Activated T-cell treated with anti-CD3 and anti-CD28 coated beads for 24 hours (primary cell): ENCODE measurements at places on chromosomes 7 and 10.

- no peak for DNase-seq
Observed at GRCh38 chr10:130660266-130660665, 524.1 kb downstream of the GLRX3 start.

DNA sequence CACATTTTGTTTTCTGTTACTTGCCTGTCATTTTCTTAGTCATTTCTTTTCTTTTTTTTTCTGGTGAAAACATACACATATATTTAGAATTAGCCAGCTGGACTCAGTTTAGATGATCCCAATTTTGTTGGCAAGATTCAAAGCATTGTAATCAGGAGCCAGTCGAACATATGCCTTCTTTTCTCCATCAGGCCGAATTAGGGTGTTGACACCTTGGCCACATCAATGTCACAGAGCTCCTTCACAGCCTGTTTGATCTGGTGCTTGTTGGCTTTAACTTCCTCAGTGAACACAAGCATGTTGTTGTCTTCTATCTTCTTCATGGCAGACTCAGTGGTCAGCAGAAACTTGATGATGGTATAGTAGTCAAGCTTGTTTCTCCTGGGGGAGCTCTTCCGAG, 32.6 kb downstream of the PHF14 start:
- DNase-seq: no peak

DNA sequence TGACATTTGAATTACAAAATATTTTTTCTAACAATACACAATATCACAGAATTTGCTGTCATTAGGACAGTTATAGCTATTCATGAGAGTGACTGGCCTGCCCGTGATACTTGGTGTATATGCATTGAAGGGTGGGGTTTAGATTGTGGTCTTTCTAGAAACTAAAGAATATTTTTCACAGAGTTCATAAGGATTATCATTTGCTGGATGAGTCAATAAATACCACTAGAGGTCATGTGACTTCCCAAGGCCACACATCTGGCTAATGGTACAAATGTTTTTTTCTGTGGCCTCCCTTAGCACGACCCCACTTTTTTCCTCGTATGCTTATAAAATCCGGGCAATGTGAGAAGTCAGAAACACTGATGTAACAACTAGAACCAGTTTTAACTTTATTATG, 5.2 kb downstream of the OPTN start:
- DNase-seq: no peak

DNA sequence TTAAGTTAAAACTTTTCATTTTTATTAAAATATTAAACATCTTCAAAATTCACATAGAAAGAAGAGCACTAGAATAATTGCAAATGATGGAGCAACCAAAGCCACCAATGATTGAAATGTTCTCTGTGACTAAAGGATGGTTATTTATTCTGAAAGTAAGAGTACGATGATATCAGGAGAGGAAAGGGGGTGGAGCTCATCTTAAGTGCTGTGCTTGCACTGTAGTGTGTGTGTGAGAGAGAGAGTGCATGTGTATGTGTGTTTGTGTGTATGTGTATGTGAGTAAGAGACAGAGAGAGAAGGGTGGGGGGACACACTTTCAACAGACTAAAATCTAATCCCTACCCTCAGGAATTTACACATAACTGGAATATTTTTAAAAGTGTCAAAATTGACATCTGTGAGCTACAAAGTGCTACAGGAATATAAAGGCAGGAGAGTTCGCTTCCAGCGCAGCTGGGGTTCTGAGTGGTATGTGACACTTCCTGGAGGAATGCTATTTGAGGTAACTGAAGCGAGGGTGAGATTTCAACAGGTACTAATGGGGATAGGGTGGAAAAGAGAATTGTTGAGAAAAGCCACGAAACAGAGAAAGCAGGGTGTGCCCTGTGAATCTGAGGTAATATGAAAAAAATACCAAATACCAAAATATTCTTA, 57.2 kb upstream of the SMNDC1 start:
- DNase-seq: no peak

DNA sequence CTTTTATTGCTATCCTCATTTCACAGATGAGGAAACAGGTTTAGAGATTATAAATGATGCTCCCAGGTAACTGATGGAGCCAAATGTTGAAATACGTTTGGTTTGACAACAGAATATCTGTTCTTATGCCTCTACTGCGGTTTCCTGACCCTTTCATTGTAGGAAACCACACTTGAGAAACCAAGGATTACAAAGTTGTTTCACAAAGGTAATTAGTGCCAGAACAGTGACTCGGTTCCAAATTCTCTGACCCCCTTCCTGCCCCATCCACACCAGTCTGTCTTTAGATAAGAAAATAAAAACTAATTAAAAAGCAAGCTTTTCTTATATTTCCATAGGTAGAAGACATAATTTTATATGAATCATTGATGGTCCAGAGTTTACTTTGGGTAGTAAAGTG, 393.7 kb upstream of the MBL2 start:
- DNase-seq: no peak

DNA sequence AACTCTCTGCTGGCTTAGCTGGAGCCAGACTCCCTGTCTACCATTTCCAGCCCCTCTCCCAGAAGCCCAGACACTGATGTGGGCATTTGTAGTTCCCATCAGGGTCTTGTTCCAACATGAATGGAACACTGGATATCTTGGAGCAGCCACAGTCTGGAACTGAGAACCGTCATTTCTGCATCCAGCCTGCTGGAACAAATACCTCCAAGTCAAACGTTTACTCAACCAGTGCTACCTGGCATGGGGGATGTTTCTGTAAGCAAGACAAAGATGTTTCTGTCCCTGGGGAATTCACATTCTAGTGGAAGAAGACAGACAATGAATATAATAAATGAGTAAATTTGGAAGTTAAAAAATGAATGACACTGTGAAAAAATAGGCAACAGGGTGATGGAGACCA, 70.8 kb upstream of the ZNF438 start:
- no peak for DNase-seq

DNA sequence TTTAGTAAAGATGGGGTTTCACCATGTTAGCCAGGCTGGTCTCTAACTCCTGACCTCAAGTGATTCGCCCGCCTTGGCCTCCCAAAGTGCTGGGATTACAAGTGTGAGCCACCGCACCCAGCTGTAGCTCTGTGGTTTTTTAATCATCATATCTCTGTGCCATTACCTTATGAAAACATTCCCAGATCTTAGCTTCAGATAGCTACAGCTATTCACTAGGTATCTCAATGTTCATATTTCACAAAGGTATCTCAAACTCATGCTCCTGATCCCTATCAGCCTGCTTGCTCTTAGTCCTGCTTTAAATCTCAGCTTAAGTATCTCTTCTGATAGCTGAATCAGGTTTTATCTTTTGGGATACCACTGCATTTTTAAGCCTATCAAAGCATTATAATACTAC, 74.8 kb downstream of the CDK13 start:
- DNase-seq: no peak

GRCh38 chr10:6579904-6580278, at the start of gene PRKCQ:
TSS of gene PRKCQ (minus strand) at chr10:6580276. CDS start at chr10:6515135, 65,141 bp downstream.
- no peak for DNase-seq

DNA sequence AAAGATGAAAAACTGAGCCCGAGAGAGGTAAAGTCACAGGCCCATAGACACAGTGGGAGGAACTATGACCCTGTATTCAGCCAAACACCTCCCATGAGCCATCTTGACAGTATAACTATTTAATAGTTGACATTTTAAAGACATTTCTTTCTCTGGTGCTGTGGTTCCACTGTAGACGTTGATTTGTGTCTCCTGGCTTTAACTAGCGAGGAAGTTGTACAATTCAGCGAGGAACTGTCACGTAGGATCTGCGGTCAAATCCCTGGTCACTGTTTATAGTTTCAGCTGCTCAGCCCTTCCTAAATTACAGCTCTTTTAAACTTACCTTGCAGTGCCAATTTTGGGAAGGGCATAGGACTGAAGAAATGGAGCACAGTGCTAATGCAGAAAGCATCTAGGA, 7.1 kb upstream of the CELF2 start:
- DNase-seq: no peak

- no peak for DNase-seq
Observed at GRCh38 chr7:112185005-112185834, 21.0 kb downstream of the DOCK4 start.

DNA sequence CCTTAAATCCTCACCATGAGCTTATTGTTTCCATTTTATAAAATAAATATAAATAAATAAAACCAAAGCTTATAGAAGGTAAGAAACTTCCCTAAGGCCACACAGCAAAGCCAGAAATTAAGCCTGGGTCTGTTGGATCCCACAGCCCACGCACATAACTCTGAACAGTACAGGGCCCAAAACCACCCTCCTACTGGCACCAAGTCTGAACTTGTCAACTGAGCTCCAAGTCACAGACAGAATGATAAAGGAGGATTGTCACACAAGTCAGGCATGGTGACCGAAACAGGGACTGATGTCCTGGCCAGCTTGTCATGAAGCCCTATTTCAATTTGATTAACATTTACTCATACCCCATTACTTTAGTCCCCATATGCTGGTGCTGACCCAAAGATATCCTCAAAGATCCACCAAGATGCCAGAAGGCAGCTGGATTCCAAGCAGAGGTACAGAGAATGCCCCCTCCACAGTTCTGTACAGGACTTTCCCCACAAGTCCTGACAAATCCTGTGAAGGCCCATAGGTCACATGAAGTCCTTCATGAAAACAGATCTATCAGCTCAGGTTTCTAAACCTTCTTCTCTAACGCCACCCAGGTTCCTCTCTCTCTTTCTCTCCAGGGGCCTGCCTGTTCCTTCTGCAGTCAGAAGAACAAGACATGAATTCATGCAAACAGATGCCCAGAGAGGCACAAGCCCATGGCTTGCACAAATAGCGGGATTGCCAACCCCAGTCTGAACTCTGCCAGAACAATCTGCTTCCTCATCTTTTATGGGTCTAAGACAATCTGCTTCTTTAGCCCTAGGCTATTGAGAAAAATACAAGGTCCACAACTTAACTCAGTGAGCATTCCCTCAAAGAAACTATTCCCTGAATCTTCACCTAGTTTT, 60.9 kb downstream of the GLI3 start:
- no peak for DNase-seq

- no peak for DNase-seq
Observed at GRCh38 chr10:132869621-132870020, 72.7 kb downstream of the CFAP46 start.

GRCh38 chr10:119416855-119417254, 125.7 kb downstream of the RGS10 start:
- DNase-seq: peak; percentile 62

GRCh38 chr7:44638611-44639557, 32.5 kb downstream of the OGDH start:
- peak; percentile 79 for DNase-seq

GRCh38 chr7:28961972-28962371, 3.8 kb upstream of the TRIL start:
- DNase-seq: no peak

GRCh38 chr10:124596962-124597845, 135.6 kb downstream of the LHPP start:
- no peak for DNase-seq

DNA sequence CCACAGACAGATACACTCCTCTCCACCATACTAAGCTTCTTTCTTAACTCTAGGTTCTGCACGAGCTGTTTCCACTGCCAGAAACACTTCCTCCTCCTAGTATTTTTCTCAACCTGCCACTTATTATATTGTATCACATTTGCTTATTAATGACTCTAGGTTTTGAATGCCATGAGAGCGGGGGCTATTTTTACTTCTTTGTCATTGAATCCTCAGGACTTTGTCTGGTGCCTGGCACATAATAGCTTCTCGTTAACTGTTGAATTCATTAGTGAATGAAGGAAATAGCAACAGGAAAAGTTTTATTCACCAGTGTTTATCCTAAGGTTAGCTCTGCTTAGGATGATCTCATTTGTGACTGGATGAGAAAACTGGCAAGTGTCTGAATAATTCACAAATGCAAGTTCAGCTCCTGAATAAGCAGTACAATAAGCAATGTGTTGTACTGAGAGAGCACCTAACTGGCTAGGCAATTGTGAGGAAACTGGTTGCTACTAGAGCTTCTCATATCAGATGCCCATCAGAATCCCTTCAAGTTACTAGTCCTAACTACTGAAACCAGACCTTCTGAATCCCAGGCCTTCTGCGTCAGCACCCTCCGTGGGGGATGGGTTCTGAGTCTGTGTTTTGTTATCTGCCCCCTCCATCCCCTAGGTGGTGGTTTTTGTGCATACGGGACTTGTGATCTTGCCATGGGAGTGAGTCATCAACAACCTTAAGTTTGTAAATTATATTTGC, 92.7 kb downstream of the LSMEM1 start:
- DNase-seq: no peak

DNA sequence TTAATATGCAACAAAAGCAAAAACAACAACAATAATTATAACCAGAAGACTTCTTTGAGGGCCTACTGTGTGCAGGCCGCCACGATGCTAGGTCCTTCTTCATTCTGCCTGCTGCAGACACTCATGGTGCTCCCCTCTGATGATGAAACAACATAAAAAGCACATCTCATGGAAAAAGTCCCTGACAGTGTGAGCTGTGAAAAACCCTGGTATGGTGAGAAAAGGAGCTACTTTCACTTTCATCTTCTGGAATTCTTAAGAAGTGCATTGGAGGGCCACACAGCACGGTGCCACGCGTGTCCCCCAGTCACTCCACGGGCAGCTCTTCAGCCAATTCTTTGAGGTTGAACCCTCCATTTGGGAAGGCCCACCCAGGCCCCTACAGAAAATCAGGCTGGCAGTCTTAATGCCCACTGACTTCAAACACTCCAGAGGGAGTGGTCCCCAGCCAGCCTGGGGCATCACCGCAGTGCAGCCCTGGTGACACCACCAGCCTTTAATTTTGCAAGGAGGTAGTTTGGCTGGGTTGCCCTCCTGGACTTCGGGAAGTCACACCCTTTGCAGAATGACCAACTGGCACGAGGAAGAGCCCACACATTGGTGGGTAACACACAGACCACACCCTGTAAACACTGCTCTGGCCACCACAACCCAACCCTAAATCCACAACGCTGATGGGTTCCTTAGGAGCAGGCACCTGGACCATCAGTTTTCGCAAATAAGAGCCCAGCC, 7.7 kb downstream of the KCNMA1 start:
- DNase-seq: no peak

DNA sequence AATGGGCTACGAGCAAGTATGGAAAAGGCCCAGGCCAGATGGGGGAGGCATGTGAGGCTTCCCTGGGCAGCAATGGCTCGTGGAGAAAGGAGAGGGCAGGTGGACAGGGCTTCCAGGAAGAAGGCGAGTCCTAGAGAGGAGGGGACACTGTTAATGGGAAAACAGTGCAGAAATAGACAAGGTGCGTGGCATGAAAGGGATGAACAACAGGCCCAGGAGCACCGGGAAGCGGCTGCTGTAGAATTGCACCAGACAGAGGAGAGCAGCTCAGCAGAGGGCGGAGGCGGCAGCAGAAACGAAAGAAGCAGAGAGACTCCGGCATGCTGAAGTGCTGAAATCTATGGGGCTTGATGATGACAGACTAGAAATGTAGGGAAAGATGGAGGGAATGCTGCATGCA, 102.1 kb downstream of the PIP4K2A start:
- DNase-seq: no peak

- DNase-seq: no peak
Observed at GRCh38 chr10:22029445-22030236, 26.1 kb upstream of the DNAJC1 start.

DNA sequence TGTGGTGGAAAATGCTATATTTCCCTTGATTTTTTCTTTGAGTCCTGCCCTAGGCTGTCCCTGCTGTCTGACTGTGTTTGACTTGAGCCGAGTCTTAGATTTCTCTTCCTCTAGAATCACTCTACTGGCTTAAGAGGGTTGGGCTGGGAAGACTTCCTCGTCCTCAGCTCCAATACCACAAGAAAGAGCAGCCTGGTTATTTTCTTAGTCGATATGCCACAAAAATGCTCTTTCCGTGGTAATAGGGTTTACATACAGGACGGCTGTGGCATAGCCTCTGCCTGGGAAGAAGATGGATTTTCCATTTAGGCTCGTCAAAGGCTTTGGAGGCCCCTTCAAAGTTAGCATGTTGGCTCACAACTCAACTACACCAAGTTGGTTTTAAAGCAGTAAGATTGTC, 212.0 kb upstream of the IGFBP3 start:
- DNase-seq: no peak
